Esophagus muscularis mucosa (tissue), 4 donors: ENCODE measurements at places on chromosomes 13 and 19. TPM values are rescaled to one million over a fixed set of nuclear protein-coding genes. Genes with fewer than 3 reads are reported as not detected.

C5AR2 gene
- total RNA-seq = 4.6 TPM

SMIM44 gene
- not detected for total RNA-seq

TSKS gene
- total RNA-seq = not detected

ZNF726 gene
- total RNA-seq = 0.32 TPM

RETN gene
- not detected for total RNA-seq

GPR12 gene
- total RNA-seq = 0.11 TPM

ZNF177 gene
- total RNA-seq = 2.5 TPM

ZNF154 gene
- total RNA-seq = 7.0 TPM

GRCh38 chr19:42412661-42413076 lies 14.5 kb downstream of the LIPE start:
- no peak for DNase-seq

GRCh38 chr13:23750383-23751121 lies 138.6 kb downstream of the MIPEP start:
- DNase-seq = no peak

DNA sequence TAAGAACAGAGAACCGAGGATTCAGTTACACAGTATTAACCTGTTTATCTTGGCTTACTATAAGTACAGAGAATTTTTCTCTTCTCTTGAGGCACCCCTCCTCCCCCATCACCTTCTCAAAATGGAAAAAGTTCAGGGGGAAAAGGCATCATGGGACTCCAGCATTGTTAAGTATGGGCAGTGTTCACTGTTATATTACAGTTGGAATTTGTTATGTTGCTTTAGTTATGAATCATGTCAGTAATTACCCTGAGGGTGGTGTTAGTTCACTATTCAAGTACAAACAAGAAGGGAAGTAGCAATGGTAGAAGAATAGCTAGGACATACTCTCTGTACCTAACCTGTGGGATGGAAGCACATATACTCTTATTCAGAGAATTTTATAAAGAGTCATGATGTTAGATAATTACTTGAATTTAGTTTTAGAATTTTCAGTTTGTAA lies 12.0 kb downstream of the LPAR6 start:
- no peak for DNase-seq

DNA sequence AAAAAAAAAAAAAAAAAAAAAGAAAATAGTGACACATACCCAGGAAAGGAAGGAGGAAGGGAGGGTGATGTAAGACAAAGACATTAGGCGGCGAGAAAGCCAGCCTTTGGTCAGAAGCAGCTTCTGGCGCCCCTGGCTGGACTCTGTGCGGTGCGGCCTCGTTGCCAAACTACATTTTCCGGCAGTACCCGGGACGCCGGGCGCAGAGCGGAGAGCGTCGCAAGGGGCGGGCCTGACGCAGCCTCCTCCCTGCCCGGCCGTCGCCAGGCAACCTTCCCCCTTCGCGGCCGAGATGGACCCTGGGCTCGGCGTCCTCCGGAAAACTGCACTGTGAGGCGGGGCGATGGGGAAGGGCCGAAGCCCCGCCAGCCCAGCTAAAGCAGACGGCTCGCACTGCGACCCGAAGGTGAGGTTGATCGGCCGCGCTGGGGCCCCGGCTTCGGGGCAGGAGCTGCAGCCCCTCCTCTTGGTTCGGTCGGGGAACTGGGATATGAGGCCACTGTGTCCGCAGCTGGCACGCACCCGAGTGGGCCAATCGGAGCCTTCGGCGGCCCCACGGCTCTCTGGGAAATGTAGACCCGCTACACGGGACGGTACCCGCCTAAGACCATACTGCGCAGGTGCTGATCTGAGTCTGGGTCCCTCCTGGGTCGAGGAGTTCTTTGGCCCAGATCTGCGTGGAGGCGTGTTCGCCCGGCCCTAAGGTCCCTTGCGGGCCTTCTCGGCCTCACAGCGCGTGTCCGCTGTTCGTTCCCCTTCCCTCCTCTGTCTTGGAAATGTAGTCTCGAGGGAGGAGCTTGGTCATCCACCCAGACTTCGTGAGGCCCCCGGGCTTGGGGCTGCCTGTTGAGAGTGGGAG lies 2.3 kb upstream of the MZF1 start:
- DNase-seq = peak; percentile 97

DNA sequence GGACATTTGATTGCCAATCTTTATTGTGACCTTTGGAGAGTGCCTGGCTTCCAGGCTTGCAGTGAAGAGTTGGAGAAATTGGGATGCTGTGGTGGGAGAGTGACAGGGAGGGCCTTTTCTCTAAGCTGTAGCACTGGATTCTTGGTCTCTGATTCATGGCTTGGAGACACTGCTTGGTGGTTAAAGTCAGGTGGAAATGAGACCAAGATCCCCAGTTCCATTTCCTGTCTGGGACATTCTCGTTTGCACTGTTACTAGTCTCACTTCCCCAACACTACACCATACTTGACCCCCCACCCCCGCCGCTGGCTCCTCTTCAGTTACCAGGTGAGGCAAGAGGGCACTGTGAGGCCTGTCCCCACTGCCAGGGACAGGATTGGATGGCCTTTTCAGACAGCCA lies 2.9 kb downstream of the SUPT5H start:
- no peak for DNase-seq

DNA sequence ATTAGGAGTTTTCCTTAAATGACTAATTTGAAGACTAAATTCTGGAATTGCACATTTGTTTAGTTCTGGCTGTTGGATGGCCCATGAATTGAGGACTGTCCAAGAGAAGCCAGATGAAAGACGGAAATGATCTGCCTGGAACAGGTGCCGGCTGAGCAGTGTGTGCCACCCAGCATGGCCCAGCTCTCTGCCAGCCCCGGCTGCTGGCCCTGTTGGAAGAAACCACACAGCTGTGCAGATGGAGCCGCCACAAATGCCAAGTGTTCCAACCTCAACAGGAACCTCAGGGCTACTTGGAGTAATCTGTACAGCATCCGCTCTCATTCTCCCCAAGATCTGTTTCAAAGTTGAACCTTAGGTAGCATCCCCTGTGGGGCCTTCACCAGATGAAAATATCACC lies 67.0 kb upstream of the STARD13 start:
- DNase-seq = no peak

DNA sequence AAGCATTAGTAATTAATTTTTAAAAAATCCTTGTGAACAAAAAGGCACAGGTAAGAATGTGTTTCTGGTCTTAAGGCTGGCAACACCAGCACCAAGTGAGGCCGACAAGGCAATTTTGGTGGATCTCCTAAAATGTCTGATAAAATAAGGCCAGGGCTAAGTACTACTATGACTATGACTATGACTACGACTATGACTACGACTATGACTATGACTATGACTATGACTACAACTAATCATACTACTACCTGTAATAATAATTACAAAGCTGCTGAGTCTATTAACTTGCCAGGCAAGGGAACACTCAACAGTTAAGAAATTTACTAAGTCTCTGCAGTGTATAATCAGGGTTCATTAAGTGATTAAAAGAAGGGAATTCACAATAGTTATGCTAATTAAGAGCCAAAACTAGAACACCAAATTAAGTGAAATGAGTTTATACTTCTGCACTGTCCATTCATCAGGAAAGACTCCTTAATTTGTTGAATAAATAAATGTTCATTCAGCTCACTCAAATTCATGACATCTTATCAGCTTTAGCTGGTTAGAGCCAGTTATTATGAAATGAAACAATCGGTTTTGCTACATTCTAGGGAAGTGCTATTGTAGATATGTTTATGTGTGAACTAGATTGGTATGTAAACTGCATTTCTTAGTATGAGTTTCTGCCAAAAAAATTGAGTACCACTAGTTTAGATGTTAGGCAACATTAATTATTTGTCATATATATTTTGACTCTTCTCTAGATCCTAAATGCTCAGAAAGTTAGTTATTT lies 1626.2 kb upstream of the PCDH20 start:
- DNase-seq = no peak

DNA sequence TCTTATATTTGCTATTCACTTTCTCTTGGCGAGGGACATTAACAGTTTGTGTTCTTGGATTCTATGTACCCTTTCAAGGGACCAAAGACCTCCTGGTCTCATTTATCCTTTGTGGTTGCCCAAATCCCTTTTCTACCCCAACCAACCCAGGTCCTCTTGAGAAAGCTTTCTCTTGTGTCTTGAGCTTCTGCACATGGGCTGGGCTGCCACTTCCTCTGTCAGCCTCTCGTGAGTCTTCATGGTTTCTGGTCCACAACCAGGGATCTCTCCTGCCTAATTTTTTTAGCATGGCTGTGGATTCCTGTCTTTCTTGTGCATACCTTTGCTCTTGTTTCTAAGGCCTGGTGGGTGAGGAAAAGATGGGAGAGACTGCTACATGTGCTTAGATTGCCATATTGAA lies 14.9 kb downstream of the TIMM13 start:
- DNase-seq = no peak

DNA sequence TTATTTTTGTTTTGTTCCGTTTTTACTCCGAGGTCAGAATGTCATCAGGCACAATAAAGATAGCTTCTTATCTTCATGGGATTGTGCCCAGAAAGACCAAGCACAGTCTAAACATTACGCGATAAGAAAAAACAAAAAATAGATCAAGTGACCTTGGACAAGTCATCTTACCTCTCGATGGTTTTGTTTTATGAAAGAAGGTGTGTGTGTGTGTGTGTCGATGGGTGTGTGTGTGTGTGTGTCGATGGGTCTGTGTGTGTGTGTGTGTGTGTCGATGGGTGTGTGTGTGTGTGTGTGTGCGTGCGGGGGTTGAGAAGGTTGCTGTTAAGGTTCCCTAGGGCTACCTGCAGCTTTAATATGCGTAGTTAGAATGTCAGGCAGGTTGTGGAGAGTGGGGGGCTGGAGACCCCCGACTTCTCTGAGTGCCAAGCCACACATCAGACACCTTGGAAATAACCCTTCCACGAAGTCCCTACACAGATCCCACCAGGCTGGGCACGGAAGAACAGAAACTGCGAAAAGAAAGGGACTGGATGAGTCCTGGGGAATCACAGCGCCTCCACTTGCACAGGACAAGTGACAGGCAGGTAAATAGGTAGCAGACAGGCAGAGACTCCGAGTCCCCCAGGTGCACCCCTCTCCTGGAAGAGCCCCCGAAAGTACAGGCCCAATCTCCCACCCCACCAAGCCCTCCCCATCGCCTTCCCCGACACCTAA lies 458 bp upstream of the ATP8A2 start:
- DNase-seq = no peak

DNA sequence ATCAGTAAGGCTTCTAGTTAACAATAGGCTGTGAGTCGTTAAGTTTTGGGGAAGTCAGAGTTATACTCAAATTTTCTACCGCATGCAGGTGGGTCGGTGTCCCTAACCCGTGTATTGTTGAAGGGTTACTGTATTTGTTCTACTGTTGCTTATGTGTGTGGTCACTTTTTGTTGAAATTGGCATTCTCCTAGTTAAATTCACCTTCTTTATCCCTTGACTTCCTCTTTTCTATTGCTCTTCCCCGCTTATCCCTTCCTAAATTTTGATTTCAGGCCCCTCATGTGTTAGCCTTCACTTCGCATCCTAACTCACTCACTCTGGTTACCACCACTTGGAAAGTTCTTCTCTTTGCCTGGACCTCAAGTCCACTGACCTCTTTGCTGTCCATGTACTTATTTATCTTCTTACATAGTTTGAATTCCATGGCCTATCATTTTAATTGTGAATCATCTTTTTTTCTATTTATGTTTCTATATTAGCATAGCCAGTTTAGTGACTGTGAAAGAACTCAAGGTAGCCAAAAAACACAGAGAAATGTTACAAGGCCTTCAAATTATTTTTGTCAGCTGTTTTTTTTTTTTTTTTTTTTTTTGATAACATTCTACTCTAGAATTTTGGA lies 52.9 kb downstream of the NDFIP2 start:
- DNase-seq = no peak

DNA sequence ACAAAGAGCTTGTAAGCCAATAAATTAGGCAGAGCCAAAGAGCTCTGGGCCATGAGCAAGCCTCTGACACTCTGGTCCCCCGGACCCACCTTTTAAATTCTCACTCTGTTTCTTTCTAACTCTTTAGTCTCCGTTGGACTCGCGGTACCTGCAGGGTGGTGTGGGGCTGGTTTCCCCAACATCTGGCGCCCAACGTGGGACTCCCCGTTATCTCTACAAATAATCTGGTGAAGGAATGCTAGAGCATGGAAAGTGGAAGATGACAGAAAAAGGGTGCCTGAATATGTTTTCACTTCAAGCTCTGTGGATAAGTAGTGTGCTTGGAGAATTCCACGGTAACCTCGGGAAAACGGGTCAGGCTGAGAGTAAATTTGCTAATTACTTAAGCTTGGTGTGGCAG lies 36.5 kb upstream of the CYP2B6 start:
- no peak for DNase-seq

DNA sequence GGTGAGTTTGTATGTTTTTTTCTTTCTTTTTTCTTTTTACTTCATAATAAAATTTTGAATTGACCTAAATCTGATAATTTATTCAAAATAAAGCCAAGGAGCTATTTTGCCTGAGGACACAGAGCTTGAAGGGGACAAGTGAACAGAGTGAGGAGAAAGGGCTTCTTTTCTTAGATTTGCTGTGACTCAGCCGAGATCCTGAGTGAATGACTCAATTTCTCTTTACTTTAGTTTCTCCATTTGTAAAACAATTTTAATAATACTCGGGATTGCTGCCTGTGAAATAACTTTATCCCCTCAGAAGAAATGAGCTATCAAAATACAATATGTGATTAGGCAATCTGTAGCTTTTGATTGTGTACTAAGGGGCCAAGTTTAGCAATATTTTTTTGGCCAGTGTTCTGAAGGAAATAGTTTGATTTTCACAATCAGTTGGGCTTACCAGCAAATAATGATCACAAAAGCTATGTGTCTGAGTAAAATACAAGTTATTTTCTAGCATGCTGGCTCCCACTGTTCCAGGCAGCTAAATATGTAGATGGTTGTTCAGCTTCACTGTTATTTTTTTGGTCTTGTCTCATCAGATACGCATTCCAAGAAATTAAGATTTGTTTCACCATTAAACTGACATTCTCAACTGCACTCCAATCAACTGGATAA lies 437.5 kb downstream of the FGF9 start:
- no peak for DNase-seq

GRCh38 chr13:20828539-20829364 lies 55.0 kb upstream of the EEF1AKMT1 start:
- DNase-seq = no peak

GRCh38 chr13:47859165-47859564 lies 141.9 kb downstream of the SUCLA2 start:
- no peak for DNase-seq

DNA sequence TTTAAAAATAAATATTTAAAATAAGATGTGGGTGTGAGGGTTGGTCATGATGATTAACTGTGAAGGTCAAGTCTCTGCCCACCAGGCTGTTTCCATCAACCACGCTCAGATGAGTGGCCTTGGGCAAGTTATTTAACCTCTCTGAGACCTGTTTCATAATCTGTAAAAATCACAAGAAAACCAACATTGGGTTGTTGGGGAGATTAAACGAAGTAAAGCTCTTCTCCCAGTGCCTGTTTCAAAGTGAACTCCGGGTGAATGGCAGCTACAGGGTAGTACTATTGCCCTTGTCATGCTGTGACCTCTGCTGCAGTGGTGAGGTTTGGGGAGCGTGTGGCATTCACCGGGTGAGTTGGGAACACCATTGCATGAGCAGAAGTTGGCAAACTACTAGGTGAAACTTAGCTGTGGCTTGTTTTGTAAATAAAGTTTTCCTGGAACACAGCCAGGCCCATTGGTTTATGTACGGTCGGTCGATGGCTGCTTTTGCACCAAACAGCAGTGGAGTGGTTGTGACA lies 153.2 kb downstream of the USP12 start:
- DNase-seq = no peak
